ENCODE measurements at places on chromosomes 7 and 10. TPM values are rescaled to one million over a fixed set of nuclear protein-coding genes. Genes with fewer than 3 reads are reported as not detected.

FGL2 gene
- 4.9 TPM for polyA plus RNA-seq

OR6V1 gene
- not detected for polyA plus RNA-seq

NUPR2 gene
- not detected for polyA plus RNA-seq

HMX3 gene
- not detected for polyA plus RNA-seq

TSPAN13 gene
- polyA plus RNA-seq, result 6.7 TPM

- DNase-seq, result no peak
Measured at GRCh38 chr7:155455776-155456737, 1.9 kb upstream of the EN2 start.

GRCh38 chr7:44703921-44704320 is 44.7 kb upstream of the ZMIZ2 start:
- DNase-seq, result no peak

DNA sequence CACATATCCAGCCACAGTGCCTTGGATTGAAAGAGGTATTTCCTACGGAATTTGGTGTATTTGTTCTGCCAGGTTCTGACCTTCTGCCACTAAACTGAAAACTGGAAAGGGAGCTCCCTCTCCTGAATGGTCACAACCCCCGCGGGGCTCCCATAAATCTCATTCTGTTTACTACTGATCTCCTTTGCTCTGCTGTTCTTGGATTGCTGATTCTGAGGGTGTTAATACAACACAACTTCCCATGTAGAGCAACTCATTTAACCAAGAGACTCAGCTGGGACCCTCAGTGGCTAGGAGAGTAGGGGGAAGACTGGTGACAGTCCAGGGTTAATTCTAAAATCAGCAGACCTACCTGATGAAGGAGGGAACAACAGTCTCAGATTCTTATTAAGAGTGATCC is 662.9 kb downstream of the INHBA start:
- DNase-seq, result no peak

- peak; percentile 22 for DNase-seq
Measured at GRCh38 chr10:11478807-11479206, 132.6 kb downstream of the USP6NL start.

DNA sequence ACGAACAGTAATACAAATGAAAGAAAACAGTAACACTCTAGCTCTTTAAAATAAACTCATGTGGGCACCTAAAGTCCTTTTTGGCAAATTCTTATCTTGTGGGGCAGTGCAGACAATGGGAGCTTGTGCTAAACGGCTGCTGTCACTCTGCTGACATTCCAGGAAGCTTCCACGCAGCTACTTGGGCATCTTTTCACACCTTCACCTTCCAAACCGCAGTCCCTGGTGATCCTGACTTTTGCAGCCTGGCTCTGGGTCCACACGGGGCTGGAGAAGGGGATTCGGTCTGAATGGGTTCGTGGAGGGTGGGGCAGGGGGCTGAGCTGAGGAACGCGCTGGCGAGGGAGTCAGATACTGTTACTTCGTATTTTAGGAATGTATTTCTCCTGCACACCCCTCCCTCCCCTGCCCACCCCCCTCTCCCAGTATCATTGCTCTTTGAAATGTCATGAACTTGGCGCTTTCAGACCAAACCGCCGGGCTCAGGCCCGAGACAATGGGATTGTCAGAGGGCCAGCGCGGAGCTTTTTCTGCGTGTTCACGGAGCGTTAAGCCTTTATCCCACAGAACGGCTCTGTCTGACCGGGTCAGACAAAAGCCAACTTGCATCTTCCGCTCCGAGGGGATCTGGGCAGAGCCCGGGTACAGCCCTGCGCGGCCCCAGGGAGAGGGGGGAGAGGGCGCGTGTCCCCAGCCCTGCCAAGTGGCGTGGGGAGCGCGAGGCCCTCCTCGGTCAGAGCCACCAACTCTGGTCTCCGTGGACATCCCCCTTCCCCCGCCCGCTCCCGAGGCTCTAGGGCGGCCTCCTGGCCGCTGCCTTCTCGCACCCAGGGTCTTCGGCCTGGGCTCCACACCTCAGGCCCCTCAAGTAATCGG is 76.7 kb upstream of the EN2 start:
- DNase-seq, result no peak

DNA sequence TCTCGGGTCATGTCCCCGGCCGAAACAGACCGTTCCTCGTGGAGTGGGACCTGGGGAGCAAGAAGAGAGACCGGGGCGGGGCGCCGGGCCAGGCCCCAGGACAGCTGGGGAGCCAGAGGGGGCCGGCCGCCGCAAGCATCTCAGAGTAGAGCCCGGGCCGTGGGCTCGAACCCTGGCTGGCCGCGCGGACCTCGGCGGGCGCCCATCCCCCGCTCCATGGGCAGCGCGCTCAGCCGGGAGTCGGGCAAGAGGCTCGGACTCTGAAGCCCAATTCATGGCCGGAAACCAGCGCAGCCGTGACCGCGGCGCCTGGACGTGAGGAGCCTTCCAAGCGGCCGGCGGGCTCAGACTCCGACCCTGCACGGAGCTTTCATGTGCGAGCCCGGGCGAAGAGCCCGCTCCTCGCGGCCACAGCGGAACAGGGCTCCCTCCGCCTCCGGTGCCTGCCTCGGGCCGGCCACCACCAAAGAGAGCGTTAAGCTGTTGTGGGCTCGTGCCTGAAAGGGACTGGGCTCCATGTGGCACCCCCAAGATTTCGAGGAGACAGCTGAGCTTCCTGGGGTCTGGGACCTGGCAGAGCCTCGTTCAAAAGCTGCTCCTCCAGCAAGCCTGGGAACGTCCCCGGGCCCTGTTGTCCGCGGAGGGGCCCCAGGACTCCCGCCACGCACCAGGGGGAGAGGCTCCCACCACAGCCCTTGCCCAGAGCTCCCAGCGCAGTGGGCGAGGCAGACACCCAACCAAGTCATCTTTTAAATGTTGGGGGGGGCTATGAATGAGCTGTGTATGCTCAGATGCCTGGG is 757 bp upstream of the GRID1 start:
- peak; percentile 9 for DNase-seq

DNA sequence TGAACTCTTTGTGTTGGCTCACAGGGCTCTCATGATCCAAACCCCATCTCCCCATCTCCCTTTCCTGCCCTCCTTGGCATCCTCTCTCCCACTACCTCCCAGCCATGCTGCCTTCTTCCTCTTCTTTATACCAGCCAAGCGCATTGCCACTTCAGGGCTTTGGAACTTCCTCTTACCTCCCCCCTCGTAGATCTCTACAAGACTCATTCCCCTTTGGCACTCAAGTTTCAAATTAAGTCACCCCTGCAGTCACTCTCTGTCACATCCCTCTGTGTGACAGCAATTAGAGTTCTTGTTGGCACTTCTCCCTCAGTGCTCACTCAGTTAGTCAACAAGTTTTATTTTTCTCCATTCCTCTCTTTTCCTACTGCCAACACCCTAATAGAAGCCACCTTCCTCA is 20.8 kb upstream of the NRP1 start:
- no peak for DNase-seq

- DNase-seq, result no peak
Measured at GRCh38 chr7:16813232-16813616, 8.4 kb upstream of the AGR2 start.

DNA sequence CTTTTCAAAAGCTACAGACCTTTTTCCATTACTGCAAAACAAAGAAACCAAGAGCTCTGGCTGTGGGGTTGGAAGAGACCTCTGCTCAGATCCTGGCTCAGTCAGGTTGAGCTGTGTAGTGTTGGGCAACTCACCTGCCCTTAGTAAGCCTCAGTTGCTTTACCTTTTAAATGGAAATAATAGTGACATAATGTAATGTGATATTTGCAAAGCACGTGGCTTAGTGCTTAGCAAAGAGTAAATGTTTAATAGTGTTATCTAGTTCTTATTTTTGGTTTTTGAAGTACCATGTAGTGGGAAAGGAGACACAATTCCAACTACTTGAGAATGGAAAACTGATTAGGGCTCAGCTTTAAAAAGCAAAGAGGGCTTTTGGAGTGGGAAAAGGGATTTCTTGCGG is 100.2 kb downstream of the SVIL start:
- DNase-seq, result no peak

DNA sequence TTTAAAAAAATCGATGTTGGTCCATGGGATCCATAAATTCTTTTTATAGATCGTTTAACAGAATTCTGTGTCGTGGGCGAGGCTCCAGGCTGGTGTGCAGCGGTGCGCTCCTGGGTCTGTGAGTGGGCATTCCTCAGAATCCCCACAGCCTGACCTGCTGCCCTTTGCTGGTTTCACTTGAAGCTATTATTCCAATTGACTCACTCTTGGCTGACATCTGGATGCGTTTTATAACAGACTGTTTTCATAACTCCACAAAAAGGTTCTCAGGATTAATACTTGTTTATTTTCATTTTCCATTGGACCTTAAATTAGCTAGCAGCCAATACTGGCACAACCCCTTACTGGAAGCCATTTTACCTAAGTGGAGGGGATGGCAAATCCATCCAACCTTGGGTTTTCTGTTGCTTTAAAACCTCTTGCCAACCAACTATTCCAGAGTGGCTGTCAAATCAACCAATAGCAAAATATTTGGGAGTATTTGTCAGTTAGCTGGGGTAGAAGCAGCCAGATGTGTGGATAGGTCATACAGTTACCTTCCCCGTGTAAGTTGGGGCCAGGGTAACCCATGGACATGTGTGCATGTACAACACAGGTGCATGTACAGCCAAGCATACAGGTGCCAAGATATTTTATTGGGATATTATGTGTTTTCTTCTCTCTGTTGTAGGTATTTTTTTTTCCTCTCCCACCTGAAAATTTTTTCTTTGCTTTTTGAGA is 160.7 kb upstream of the ZNF32 start:
- DNase-seq, result peak; percentile 97

GRCh38 chr7:155032978-155033377 is 30.1 kb upstream of the PAXIP1 start:
- no peak for DNase-seq

DNA sequence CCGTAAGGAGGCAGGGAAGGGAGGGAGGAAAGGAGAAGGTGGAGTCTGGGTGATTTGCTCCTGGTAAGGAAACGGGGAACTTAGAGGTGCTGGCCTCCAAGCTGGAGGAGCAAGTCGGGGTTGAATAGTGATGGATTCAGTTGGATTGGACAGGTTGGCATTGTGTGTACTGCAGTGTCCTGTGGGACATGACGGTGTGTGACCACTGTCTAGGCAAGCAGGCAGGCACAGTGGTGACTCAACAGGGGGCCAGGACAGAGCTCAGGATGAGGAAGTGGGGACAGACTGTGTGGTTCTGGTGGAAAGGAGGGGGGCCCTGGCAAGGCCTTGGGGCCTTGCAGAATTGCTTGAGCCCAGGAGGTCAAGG is 48.8 kb downstream of the COL26A1 start:
- no peak for DNase-seq

DNA sequence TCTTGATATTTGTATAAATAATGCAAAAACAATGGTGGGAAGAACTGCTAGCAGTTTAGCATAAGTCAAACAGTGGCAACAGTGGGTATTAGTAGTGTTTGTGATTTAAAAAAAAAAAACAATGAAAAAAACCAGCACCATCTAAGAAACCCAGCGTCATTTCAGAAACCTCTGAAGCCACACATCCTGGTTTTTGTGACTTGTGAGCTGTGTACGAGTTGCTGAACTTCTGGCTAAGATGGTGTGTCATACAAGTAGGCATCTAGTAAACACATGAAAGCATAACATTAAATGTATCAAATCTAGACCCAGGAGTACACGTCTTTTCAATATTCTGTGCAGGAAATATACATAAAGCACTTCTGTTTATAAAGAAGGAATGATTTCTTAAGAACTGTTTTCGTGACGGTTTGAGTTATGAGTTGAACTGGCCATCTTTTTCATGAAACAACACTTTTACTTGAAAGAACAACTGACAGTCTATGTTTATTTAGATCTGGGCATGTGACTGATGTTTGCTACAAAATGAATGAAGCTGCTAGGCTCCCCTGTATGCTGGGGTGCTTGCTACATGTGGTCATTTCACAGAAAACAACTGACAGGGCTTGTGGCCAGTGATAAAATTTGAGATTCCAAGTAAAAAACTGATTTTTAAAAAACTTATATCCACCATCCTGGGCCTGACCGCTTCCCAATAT is 143.5 kb downstream of the PIP4K2A start:
- no peak for DNase-seq

DNA sequence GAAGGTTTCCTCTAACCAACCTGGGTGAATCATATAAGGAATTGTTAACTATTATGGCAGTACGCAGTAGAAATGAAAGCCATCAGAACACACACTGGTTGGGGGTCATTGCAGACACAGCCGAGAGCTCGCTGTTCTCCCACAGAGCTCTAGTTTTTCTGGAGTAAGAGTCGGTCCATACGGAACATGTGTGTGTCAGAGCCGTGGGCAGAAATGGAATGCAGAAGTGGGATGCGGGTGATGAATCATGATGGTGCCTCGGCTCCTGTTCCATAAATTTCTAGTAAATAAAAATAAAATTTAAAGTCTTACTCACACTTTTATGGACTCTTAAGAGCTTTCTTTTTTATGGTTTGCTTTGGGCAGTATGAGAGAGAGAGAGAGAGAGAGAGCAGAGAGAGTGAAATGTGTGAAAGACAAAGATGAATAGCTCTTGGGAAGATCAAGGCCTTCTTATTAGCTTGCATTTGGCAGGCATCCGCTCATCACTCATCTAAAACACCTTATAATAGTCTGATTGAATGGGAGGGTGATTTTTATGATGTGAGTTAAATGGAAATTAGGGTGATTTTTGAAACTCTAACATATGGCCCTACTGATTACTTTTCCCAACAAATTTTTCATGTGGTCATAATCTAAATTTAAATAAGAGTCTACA is 98.8 kb upstream of the PFKP start:
- DNase-seq, result no peak

DNA sequence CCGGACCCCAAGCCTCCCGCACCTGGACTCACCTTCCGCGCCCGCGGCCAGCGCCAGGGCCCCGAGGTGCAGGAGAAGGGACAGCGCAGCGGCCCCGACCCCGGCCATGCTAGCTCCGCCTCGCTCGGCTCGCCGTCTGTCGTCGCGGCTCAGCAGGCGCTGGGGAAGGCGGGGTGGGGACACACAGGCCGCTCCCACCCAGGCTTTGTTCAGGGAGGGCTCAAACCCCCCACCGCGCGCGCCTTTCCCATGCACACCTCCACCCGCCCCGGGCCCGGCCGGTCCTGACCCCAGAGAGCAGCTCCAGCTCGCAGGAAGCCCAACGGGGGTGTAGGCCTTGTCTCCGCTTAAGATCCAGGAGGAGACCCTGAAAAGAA is at the start of gene KCP:
KCP (minus strand) TSS at position 141 of the 377 bp plus-strand sequence; CDS start at position 108, 33 bp downstream.
- DNase-seq, result no peak

GRCh38 chr10:11483201-11484148 is 128.0 kb downstream of the USP6NL start:
- DNase-seq, result no peak

DNA sequence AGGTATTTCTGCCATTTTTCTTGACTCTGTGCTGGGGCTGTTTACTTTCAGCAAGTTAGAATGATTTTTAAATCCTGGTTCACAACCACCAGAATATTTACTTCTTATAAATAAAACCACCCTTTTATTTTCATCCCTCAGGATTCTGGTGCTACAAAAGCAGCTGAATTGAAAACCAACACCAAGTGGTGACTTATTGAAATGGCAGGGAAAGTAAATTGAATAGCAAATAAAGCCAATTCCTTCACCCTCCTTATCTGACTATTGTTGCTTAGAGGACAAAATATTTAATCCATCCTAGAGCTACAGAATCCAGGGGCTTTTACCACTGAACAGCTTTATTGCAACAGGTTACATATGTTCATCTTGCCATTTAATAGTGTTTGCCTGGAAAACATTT is 828.6 kb upstream of the GHITM start:
- no peak for DNase-seq

- DNase-seq, result peak; percentile 71
Measured at GRCh38 chr10:35433851-35434426, 97.6 kb downstream of the CCNY start.
